NCI-H510A treated with DMSO at 0.1 percent for 48 hours (cell line): ENCODE measurements at places on chromosomes 12 and 14.
A peak's percentile ranks its signal among the peaks of the same experiment; 100 is the strongest.

GRCh38 chr12:62537551-62537950 lies 70.9 kb downstream of the MON2 start:
- DNase-seq: no peak

DNA sequence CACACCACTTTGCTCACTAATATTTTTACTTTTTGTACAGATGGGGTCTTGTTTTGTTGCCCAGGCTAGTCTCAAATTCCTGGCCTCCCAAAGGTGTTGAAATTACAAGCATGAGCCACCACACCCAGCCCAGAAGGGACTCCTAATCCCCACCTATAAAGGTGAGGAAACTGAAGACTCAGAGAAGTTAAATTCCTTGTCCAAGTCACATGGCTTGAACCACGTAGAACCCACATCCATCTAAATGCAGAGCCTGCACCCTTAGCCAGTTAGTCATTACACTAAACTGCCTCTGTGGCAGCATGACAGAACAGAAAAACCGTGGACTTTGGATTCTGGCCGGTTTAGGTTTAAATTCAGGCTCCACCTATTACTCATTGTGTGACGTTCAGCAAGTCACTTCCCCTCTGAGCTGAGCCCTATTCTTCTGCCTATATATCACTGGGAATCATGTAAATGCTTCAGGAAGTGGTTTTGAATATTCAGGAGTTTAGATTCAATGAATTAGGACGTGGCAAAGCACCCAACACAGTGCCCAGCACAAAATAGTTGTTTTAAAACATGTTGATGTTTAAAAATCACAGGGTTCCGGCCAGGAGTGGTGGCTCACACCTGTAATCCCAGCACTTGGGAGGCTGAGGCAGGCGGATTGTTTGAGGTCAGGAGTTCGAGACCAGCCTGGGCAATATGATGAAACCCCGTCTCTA lies 3.0 kb upstream of the CORO1C start:
- DNase-seq: no peak

- no peak for DNase-seq
Measured at GRCh38 chr14:90778571-90779255, 37.5 kb downstream of the TTC7B start.

GRCh38 chr14:79100578-79100977 lies 930.4 kb downstream of the NRXN3 start:
- no peak for DNase-seq

- no peak for DNase-seq
Measured at GRCh38 chr12:112420740-112421139, 2.0 kb downstream of the PTPN11 start.

DNA sequence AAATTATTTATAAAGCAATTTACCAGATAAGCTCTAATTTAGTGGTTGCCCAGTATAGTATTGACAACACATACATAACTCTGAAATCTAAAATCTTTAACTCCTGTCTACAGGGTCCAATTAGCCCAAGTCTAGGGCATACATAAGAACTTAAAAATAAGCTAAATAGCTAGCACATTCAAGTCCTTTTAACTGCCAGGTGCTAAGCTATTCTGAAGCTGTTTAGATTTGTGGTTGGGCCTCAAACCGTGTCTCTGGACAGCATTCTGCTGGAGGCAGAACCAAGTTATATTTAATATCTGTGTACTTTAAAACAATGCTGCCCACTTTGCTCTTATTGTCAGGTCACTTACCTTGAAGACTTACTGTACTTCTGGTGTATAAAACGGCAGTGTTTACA lies 19.0 kb downstream of the RPS6KA5 start:
- peak; percentile 31 for DNase-seq

DNA sequence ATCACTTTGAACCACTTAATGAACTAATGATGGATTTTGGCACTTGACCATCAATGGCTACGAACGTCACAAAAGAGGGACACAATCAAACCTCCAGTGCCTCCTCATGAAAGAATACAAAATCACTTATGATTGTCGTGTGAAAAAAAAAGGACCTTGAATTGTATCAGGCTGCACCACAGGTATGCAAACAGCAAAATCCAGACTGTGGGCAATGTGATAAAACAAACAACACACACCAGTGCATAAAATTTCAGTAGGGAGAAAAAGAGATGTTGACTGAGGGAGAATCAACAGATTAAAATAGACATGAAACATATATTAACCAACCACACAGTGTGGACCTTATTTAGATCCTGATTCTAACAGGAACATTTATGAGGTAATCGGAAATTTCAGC lies 2.6 kb downstream of the TSPAN8 start:
- no peak for DNase-seq
